Fibroblast of skin of scalp (primary cell): ENCODE measurements at places on chromosomes 3 and 15.
A peak's percentile ranks its signal among the peaks of the same experiment; 100 is the strongest.

DNA sequence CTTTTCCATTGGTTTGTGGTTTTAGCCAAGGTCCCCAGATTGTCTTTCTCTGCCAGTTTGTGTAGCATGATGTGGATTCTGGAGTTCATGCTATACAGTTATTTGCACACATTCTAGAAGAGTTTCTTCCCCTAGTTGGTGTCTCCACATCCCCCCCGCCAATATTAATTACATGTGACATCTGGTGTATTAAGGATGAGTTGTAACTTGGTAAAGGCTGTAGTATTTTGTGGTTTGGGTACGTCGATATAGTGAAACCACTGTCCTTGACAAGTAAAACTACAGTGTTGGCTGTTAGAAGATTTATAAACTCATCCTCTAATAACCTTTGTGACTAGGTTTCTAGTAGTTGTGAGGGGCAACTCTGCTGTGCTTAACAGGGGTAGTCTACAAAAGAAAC is 23.7 kb upstream of the P4HTM start:
- DNase-seq: no peak

- DNase-seq: no peak
These were observed 87.5 kb downstream of the RORA start for GRCh38 chr15:61141497-61142125.

GRCh38 chr3:4426782-4427344 is 40.2 kb downstream of the SUMF1 start:
- peak; percentile 91 for DNase-seq

DNA sequence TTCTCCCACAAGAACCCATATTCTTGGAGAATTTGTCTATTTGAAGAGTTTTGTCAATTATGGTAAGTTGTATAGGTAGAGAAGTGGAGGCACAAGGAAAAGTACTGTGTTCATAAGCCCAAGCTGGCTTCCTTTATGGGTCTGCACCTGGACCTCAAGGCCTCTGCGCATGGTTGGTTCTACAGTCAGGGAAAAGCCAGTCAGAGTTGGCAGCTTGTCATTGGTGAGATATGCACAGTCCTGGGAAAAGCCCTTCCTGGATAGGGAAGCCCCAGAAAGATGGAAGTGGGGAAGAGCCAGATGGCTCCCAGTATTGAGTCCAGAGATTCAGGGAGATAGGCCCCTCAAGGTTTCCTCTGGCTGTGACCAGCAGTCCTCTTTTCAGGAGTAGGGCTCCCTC is 15.8 kb downstream of the BOC start:
- DNase-seq: no peak

- DNase-seq: peak; percentile 76
These were observed 256.5 kb upstream of the NECTIN3 start for GRCh38 chr3:110815008-110815583.

- no peak for DNase-seq
These were observed 341.8 kb downstream of the RAP2B start for GRCh38 chr3:153503873-153504272.

DNA sequence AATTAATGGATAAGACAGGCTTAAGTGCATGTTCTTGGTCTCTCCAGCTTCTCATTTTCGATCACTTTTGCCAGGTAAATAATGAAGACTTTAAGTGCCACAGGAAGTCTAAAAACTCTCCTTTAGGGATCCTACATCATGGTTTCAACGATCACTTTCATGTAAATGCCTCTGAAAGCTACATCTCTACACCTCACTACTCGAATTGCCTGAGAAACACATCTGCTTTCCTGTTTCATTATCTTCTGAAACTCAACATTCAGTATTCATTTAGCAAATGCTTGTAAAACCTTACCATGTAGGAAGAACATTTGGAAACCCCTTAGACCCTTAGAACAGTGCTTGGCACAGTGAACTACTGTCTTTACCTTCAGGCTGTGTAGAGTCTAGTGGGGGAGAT is 16.2 kb downstream of the THAP10 start:
- DNase-seq: no peak

DNA sequence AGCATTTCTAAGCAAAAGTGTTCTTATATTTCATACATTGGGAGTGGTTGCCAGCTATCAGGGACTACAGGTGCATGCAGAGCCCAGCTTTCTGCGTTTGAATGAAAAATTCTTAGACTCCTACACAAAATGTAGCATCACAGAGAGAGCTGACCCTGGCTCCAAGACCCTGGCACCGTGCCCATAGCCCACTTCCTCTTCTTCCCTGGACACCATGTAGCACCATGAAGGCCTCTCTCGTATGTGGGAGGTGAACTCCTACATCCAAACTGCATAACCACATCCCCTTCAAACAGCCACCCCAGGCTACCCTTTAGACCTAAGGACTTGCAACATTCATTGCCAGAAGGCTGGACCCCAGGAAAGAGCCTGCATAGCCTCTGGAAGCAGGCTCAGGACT is 35.8 kb upstream of the ATOSA start:
- DNase-seq: no peak

- peak; percentile 38 for DNase-seq
These were observed 100.1 kb upstream of the LPP start for GRCh38 chr3:188053710-188054380.

GRCh38 chr15:60479361-60480110 is 594 bp upstream of the ICE2 start:
- DNase-seq: no peak

DNA sequence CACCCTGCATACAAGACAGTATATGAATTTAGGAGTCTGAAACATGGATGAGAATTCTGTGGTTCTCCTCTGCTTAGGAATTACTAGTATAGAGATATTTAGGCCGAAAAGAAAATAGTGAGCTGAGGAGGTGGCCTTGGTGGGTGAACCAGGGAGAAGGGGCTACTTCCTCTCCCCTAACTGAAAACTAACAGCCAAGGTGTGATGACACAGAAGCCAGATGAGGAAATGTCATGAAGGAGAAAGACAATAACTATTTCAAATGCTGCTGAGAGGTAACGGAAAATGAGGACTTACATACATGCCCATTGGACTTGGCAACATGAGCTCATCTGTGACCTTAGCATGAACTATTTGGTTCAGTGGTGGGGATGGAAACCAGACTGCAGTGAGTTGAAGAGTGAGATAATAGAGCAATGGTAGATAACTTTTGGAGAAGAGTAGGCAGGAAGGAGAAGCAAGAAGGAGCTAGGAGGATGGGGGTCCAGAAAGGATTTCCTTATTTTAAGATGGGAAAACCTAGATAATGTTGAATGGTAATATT is 114.4 kb upstream of the TSPAN3 start:
- DNase-seq: peak; percentile 18

- DNase-seq: no peak
These were observed 11.2 kb downstream of the ATP8B4 start for GRCh38 chr15:50107591-50108408.

GRCh38 chr3:134640872-134641470 is 9.9 kb downstream of the KY start:
- peak; percentile 22 for DNase-seq

DNA sequence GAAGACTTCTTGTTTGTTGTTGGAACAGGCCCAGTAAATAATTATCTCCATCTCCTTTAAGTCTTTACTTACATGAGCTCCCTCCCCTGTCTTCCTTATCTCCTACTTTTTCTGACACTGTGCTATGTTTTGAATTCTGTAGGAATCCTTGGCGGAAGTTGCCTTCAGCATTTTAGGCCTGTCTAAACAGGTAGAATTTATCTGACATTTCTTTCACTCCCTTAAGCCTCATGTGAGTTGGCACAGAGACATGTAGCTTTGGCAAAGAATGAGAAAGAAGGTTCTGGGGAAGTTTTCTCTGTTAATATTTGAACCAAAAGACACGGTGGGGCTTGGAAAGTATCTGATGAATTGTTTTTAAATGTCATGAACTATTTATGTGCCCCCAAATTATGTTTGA is 8.1 kb downstream of the MCTP2 start:
- no peak for DNase-seq

GRCh38 chr3:196238612-196239560 is 22.6 kb downstream of the SLC51A start:
- peak; percentile 37 for DNase-seq

DNA sequence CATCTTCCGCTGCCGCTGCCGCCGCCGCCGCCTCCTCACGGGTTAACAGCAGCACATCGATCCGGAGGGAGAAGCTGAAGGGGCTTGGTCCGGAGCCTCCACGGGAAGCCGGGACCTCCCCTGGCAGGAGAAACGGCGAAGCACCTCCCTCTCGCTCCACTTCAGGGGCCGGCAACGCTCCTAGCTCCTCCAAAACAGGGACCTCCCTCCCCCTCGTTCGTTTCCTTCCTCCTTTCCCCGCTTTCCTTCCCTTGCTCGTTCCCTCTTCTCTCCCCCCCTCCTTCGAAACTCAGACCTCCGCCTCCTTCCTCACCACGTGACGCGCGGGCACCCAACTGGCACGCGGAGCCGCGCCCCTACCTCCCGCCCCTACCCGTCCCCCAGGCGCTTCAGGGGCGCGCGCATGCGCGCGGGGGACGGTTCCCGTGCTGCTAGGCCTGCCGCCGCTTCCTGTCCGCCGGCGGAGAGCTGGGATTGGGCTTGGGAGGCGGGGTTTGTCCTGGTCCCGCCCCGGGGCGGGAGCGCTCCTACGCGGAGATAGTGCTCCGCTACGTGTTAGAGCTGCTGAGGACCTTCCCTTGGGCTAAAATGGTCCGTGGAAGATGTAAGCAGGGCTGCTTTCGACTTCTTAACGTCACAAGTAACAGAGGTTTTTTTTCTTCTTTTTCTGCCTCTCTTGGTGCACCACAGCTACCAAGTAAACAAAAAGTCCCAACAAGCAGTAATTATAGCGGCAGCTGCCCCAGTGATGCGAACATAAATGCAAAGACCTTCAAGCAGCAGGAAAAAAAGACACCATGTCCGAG is at the start of gene ADAM10:
Gene ADAM10 (minus strand): TSS at position 176 of the 806 bp plus-strand sequence. CDS start 173 bp downstream, at position 3.
- DNase-seq: peak; percentile 100

DNA sequence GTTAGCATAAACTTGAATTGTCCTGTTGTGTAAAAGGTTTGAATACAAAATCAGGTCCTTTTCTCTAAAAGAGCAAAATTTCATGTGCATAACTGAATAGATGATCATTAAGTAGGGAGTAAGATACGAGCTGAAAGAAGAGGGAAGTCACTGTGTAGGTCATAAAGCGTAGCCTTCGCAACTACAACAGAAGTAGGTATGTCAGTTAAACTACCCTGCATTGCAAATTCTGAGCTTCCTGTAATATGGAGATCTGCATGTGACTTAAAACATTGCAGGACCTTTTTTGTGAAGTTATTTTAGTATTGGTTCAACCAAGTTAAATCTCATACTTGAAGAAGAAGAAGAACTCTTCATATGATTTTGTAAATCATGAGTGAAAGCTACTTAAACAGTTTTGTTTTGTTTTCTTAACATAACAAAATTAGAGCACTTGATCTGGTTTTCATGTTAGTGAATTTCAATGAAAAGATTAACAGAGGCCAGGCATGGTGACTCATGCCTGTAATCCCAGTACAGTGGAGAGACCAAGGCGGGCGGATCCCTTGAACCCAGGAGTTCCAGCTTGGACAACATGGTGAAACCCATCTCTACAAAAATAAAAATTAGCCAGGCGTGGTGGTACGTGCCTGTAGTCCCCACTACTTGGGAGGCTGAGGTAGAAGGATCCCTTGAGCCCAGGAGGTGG is 26.4 kb downstream of the ARMC8 start:
- DNase-seq: no peak

- DNase-seq: no peak
These were observed 24.6 kb upstream of the INSYN1 start for GRCh38 chr15:73777741-73778140.

DNA sequence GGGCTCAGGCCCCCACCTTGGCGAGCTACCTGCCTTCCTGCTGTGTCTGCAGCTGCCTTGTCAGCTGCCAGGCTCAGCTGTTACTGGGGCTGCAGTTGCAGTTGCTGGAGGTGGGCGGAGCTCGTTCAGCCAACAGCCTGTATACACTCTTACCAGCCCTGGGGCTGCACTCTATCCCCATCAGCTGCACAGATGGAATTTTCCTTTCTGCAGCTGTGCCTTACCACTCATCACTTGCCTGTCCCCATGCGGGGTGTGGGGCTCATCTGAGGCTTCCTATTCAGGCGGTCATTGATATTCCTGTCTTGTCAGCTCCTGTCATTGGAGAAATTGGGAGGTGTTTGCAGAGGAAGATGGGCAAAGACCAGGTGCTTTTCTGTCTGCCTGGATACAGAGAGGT is 9.1 kb upstream of the SYN2 start:
- DNase-seq: no peak

DNA sequence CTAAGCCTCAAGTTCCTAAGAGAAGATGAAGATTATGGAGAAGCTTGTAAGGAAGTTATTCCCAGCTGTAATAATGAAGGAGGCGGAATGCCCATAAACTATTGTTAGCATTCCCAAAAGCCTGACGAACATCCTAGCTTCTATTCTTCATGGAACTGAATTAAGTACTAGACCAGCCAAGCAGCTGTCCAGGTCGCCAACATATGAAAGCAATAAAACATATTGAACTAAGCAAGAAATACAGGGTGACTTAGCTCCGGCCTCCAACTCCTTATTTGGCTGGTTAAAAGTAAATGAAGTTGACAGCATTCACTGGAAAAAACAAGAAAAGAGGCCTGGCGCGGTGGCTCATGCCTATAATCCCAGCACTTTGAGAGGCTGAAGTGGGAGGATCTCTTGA is 174.0 kb upstream of the TPM1 start:
- peak; percentile 78 for DNase-seq

DNA sequence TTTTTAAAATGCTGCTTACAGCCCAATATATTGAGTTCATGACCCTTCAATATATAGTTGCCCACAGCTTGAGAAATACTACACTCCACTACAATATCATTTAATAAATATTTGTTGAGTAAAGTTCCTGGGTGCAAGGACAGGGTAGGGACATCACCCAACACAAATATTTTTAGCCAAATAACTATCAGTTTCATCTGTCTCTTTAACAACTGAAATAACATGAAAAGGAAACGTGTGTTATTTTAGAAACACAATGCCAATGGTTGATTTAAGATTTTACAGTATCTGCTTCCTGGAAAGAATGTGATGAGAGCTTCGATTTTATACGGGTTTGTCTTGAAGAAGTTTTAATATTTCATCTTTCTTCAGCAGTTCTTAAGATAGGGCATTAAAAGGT is 67.7 kb upstream of the CDV3 start:
- DNase-seq: no peak

DNA sequence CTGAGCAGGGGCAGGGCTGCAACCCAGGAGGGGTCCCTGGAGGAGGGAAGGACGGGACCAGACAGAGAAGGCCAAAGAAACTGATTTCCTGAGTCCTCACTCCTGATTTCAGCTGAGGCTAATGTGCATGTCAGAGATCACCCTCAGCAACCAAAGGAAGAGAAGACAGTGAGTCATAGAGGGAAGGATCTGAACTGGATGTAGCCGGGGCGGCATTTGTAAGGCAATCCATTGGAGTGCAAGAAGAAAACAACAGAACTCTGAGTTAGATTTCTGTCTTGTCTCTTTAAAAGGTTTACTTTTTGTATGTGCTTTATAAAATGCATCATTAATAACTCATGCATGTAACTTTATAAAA is 105.3 kb upstream of the AGBL1 start:
- DNase-seq: peak; percentile 6

- no peak for DNase-seq
These were observed 342.5 kb upstream of the TGFBR2 start for GRCh38 chr3:30263925-30264313.

- DNase-seq: no peak
These were observed 324.0 kb downstream of the DIPK2A start for GRCh38 chr3:144295613-144296012.
